ENCODE measurements at places on chromosomes 13 and 19.

DNA sequence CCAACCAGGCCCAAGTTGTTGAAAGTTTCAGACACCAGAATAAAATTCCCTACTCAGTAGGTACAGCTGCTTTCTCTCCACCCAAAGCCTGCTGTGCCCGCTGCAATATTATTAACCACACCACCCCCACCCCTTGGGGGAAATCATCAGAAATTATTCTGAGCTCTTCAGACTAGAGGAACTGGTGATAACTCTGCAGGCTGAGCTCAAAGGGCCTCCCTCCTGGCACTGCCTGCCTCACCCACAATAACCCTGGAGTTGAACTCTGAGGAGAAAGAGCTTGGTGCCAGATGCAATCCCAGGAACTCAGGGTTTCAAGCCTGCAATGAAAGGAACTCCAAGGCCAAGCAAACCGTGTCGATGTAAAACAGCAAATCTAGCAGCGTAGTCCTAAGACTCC, 381.7 kb upstream of the ZNF507 start:
- no peak for DNase-seq

DNA sequence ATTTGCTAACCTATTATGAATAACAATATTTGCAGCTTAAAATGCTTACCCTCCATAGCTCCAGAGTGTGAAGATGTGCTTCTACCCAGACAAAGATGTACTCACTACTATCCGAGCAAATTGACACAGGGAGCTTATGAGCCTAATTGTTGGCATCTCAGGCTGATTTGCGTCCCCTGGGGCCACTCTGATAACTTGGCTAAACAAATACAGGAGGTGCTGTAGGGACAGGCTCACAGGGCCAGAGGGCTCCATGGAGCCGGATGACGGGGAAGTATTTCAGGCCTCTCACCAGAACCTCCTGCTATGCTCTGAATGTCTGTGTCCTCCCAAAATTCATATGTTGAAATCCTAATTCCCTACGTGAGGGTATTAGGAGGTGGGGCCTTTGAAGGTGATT, 26.7 kb upstream of the C19orf12 start:
- DNase-seq, result no peak

GRCh38 chr13:28819046-28819730, 951 bp upstream of the MTUS2 start:
- DNase-seq, result no peak

DNA sequence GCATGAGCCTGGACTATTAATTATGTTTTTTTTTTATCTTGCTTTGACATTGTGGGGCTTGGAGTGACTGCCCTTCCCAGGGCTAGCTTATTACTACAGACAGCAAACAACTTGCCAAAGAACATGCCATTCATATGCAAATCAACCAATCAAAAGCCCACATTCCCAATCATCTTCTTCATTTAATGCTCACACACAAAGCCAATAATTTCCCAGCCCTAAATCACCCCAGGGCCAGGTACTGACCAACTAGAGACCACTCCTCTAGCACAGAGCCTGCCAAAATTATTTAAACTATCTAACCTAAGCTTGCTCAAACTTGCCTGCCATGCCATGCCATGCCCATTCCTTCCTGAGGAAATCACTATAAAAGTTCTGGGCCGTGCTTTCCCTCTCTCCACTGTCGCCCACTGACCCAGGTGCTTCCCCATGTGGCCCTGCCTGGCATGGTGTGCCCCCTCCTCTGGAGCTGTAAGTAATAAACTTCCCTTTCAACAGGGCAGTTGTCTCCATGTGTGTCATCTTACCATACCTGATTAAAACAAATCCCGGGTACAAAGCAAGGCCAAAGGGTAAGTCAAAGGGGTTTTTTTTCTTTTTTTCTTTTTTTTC, 15.7 kb downstream of the PBX4 start:
- DNase-seq, result no peak

- no peak for DNase-seq
These were observed 354.1 kb downstream of the KLF5 start for GRCh38 chr13:73412933-73413332.

GRCh38 chr19:38233740-38234251, 9.8 kb upstream of the DPF1 start:
- peak; percentile 58 for DNase-seq

- DNase-seq, result no peak
These were observed 140.6 kb upstream of the FRY start for GRCh38 chr13:31890946-31891345.

GRCh38 chr13:106589716-106590115, 21.8 kb upstream of the ARGLU1 start:
- no peak for DNase-seq

DNA sequence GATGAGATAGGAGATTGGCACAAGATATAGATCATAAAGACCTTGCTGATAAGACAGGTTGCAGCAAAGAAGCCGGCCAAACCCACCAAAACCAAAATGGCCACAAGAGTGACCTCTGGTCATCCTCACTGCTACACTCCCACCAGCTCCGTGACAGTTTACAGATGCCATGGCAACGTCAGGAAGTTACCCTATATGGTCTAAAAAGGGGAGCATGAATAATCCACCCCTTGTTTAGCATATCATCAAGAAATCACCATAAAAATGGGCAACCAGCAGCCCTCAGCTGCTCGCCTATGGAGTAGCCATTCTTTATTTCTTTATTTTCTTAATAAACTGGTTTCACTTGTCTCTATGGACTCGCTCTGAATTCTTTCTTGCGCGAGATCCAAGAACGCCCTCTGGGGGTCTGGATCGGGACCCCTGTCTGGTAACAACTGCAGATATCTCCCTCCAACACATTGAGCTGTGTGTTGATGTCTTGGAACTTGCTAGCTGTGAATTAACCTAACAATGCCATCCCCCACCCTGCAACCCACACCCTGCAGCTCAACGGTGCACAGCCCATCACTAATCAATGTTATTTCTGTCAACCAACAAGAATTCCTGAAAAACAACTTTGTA, 27.1 kb upstream of the GRTP1 start:
- DNase-seq, result no peak

GRCh38 chr19:47697863-47698609, 15.2 kb upstream of the EHD2 start:
- peak; percentile 44 for DNase-seq

DNA sequence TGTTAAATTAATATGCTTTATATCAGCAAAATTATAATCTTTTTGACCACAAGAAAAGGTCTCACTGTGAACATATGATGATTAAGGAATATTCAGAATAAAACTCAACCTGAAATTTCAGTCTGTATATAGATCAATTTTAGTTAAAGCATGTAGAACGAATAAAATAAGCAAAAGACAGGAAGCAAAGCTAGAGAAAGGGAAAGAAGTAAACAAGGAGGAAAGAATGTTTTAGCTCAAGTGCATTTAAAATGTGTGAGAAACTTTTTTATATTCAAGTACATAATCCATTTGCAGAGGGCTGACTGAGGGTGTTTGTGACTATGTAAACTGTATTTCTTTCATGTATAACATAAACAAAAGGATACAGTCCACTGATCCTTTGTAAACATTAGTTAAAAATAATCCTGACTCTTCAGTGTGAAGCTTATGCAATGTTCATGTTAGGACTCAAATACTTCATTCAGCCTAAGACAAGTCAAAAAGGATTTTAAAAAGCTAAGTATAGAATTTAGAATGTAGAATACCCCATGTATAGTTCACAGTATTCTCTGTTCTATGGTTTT, 472.1 kb downstream of the DIAPH3 start:
- DNase-seq, result no peak

DNA sequence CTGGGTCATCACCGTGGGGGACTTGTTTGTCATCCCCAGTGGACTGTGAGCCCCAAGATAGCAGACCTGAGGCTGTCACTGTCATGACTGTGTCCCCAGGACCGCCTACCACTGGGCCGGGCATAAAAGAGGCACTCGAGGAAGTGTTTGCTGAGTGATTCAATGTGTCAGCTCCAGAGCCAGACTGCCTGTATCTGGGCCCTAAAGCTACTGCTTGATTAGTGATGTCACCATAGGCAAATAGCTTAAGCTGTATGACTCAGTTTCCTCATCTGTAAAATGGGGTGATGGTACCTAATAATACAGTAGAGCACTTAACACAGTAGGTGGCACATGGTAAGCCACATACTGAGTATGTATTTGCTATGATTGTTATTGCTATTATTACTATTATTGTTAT, 11.2 kb upstream of the CEACAM19 start:
- no peak for DNase-seq

- DNase-seq, result peak; percentile 75
These were observed 29.3 kb upstream of the NANOS3 start for GRCh38 chr19:13847407-13848339.

DNA sequence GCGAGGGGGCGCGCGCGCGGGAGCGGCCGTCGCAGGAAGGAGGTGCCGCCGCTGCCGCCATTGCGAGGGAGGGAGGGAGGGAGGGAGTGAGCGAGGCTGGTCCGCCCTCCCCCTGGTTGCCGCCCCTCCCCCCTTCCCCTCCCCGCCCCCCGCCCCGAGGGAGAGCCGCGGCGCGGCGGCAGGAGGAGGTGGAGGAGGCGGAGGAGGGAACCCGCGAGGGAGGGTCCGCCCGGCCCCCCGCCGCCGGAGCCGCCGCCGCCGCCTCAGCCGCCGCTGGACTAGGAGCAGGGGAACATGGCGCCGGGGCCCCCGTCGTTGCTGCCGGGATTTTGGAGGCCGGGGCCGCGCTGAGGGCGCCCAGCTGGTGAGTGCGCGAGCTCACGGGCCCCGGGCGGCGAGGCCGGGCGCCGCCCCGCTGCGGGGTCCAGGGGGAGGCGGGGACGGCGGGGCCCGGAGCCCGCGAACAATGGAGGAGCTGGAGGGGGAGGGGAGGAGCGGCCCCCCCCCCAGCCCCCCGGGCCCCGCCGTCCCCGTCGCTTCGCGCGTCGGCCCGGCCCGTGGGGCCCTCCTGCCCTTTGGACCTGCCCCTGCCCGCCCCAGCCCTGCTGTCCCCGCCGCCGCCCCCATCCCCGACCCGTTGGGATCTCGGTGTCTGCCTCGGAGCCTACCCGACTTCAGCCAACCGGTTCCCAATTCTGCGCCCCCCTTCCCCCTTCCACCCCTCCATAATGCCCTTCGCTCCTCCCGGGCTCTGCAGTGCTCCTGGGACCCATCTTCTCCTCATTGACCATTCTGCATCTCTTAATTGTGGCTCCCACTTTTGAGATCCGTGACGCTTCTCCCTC, at the start of gene ARHGAP35:
Gene ARHGAP35, plus strand, starts transcription at position 152 of the 845 bp plus-strand sequence. CDS start 57,679 bp downstream, outside the sequence.
- no peak for DNase-seq

- no peak for DNase-seq
These were observed 197.9 kb downstream of the SUCLA2 start for GRCh38 chr13:47803131-47803530.

DNA sequence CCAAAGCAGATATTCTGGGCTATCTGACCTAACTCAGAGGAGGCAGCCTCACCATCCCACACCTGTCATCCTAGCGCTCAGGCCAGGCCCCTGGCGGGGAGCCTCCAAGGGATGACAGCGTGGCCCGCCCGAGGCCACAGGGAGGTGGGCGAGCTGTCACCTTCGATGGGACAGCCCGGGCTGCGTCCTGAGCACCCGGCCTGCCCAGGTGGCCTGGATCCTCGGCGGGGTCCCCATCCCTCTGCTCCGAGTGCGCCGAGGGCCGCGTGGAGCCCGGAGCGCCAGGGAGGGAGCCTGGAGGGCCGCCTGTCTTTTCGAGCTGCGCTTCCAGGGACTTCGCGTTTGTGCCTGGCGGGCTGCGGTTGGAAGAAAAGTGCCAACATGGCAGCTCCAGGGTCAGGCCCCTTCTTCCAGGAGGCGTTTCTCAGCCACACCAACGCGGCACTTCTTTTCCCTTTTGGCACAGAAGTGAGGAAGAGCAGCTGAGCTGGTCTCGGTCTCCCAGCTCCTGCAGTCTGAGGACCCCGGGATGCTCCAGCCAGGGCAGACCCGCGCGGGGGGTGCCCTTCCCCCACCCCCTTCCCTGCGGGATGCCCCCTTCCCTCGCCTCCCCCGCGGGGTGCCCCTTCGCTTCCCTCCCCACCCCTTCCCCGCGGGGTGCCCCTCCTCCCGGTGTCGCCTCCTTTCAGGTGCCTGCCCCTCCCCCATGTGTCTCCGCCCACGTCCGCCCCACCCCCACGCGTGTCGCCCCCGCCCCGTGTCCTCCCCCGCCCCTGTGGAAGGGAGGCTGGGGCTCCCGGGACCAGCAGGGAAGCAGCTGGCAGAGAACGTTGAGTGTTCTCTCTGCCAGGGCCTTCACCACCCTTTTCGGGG, 42.3 kb downstream of the GJA3 start:
- peak; percentile 59 for DNase-seq

- DNase-seq, result no peak
These were observed 174.8 kb upstream of the SERP2 start for GRCh38 chr13:44198826-44199225.

- DNase-seq, result no peak
These were observed 3.0 kb downstream of the ANGPTL4 start for GRCh38 chr19:8366961-8367326.

GRCh38 chr19:21322528-21322927, 6.7 kb downstream of the ZNF708 start:
- DNase-seq, result no peak

GRCh38 chr13:46749951-46750350, 47.0 kb downstream of the ESD start:
- no peak for DNase-seq

GRCh38 chr19:56083668-56084067, 37.4 kb downstream of the ZNF787 start:
- no peak for DNase-seq

DNA sequence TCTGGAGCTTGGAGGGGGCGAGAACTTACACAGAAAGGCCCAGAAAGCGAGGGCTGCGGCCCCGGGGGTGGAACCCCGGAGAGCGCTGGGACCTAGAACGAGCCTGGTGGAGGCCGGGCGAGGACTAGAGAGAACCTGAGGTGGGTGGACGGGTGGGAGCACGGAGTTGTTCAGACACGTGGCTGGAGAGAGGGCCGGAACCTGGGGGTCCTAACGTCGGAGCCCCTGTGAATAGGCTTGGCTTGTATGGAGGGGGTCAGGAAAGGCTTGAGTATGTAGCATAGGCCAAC, 383 bp downstream of the ZNF581 start:
- no peak for DNase-seq

DNA sequence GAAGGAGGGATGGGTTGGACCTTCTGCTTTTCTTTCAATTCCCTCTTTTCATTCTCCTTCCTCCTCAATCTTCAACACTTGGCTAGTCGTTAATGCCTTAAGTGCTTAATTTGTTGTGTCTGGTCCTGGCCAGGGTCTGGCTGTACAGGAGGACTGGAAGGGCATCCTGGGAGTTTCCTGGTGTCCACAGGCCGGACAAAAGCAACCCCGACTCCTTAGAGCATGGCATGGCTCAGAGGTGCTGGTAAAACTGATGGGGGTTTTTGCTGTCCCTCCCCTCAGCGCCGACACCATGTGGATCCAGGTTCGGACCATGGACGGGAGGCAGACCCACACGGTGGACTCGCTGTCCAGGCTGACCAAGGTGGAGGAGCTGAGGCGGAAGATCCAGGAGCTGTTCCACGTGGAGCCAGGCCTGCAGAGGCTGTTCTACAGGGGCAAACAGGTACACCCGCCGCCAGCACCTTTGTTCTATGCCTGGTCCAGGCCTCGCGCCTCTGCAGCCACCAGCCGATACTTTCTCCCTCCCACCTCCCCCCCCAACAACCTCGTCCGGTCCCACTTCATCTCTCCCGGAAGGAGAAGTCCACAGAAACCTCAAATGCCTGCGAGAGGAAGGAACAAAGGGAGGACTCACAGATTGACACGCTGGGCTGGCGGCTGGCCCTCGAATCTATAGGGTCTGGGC, 1.4 kb downstream of the UHRF1 start:
- no peak for DNase-seq
